Pancreas (tissue), 10 donors: ENCODE measurements at places on chromosomes 5 and 9. TPM values are rescaled to one million over a fixed set of nuclear protein-coding genes. Genes with fewer than 3 reads are reported as not detected.

- H3K27ac ChIP-seq = no peak overlapping the region
- no peaks in the 10 kb centered on the region for H3K27me3 ChIP-seq
- no peaks in the 10 kb centered on the region for H3K36me3 ChIP-seq
- no peaks in the 10 kb centered on the region for H3K4me1 ChIP-seq
- H3K4me3 ChIP-seq = no peak overlapping the region
- DNase-seq = no peak
These were observed 79.7 kb upstream of the OSMR start for GRCh38 chr5:38766151-38766550.

GRCh38 chr5:180810959-180811622 lies 8.5 kb upstream of the MGAT1 start:
- H3K4me3 ChIP-seq = peak overlapping the region; percentile 61
- peaks cover 41% of the 10 kb centered on the region for H3K4me1 ChIP-seq
- H3K27ac ChIP-seq = peak overlapping the region; percentile 97

DNA sequence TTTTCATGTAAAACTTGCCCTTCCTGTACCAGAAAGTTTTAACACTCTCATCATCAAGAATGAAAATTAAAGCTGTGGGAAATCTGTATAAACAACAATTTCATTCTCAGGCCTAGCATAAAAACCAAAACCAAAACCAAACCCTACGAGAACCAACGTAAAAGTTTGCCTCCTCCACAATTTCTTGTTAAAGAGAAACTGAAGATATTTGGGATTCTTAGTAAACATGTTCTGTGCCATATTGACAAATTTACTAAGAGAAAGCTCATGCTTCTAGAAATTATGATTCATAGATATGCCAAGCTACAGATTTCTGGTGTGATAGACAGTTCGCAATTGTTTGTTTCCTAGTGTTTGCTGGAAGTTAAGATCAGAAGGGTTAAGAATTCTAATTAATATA lies 801.0 kb upstream of the NUDT12 start:
- no peak for DNase-seq
- no peak overlapping the region for H3K4me3 ChIP-seq
- no peaks in the 10 kb centered on the region for H3K27me3 ChIP-seq
- no peak overlapping the region for H3K27ac ChIP-seq
- H3K4me1 ChIP-seq = no peaks in the 10 kb centered on the region

DNA sequence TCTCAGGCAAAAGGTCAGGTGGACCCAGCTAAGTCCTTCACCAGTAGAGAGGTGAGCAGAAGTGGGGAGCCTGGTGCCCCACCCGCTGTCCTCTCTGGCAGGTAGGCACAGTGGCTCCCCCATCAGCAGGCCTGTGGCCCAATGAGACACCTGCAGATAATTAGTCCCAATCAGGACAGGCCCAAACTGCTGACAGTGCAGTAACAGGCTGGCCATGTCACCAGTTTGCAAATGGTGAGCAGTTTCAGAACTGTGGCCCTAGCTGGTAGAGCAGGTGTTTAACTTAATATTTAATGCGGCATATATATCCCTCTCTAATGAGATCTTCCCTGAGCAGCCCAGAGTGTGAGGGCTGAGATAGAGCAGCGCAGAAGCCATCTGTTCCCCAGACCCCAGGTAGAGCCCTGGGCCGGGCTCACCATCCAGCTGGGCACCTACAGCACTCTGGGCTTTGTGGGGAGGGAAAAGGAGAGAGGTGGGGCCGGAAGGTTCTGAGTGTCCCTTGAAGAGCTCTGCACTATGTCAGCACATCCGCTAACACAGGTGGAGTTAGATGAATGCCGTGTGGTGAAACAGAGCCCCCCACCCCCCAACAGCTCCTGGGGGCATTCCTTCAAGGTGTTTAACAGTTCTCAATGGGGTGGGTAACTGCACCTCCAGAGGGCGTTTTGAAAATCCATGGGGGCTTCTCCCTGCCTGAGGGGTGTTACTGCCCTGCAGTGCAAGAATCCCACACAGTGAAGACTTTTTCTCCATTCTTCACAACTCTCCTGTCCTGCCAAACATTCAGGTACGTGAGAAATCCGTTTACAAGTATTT lies 120.5 kb downstream of the PAX5 start:
- no peak overlapping the region for H3K27ac ChIP-seq
- DNase-seq = no peak
- no peaks in the 10 kb centered on the region for H3K27me3 ChIP-seq
- no peaks in the 10 kb centered on the region for H3K36me3 ChIP-seq

DNA sequence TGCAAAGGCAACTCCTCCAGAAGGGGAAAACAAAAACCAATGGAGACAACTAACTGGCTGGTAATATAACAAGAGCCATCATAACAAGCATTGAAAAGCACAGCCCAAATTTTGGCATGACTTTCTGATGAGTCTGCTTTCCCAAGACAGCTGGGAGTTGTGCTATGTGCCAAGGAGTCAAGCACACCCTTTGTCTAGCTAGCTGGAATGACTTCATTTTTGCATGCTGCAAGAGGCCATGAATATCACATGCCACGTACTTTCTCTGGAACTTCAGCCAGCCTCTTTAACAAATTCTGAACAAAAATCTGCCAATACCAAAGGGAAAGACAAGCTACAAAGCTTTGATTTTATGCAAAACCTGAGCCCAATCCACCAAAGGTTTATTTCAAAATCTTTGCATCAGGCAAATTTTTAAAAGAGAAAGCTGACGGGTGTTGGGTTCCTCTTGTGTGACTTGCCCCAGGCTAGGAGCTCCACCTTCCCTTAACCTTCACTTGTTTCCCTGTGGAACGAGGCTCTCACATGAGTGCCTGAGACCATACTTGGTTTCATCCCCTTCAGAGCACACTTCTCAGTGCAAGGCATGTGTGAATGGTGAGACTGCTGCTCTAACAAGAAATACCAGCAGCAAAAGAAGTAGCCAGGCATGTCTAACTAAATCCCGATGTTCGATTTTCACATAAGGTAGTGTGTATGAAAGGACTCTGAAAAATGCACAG lies 47.3 kb downstream of the S1PR3 start:
- no peak overlapping the region for H3K27ac ChIP-seq
- no peaks in the 10 kb centered on the region for H3K27me3 ChIP-seq
- no peaks in the 10 kb centered on the region for H3K36me3 ChIP-seq
- no peak for DNase-seq

DNA sequence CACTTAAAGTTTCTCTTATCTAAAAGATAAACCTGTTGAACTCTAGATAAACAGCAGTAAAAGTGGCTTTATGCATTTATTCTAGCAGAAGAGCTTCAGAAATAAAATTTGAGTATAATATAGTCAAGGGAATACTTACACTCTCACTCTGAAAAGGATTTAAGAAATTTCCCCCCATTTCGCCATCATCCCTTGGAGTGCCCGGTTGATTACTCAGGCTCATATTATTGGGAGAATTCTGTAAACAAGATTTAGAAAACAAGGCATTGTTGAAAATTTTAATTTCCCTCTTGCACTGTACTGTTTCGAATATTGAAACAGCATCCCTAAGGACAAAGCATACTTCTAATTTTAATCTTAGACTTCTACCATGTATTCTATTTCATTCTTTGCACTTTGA lies 34.5 kb upstream of the ACOT12 start:
- no peaks in the 10 kb centered on the region for H3K27me3 ChIP-seq
- no peak overlapping the region for H3K4me3 ChIP-seq
- H3K36me3 ChIP-seq = no peaks in the 10 kb centered on the region
- no peak overlapping the region for H3K27ac ChIP-seq
- DNase-seq = no peak

GRCh38 chr5:102421647-102422046 lies 77.2 kb downstream of the SLCO6A1 start:
- peak; percentile 35 for DNase-seq
- no peaks in the 10 kb centered on the region for H3K4me1 ChIP-seq
- no peak overlapping the region for H3K27ac ChIP-seq
- no peak overlapping the region for H3K4me3 ChIP-seq

DNA sequence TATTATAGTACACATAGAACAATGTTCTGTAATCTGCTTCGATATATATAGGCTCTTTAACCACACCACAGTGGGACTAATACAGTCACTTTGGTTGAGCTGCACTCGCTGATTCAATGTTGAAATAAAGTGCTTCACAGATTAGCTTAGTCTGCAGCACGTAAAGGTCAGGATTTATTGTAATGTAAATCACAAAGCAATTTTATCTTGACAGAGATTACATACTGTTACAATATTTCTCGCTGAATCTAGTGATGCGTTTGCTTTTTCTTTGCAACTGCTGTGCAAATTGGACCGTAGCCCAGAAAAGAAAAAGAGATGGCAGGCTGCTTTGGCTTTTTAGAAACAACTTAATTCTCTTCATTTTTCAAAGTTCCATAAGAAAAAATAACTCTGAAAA lies 52.9 kb downstream of the CETN3 start:
- DNase-seq = no peak
- H3K4me3 ChIP-seq = no peak overlapping the region
- H3K4me1 ChIP-seq = no peaks in the 10 kb centered on the region
- no peaks in the 10 kb centered on the region for H3K27me3 ChIP-seq
- H3K27ac ChIP-seq = no peak overlapping the region
- no peaks in the 10 kb centered on the region for H3K36me3 ChIP-seq

Gene SOHLH1
- not detected for total RNA-seq

- no peaks in the 10 kb centered on the region for H3K36me3 ChIP-seq
- peak; percentile 63 for DNase-seq
- no peak overlapping the region for H3K4me3 ChIP-seq
- no peak overlapping the region for H3K27ac ChIP-seq
- no peaks in the 10 kb centered on the region for H3K27me3 ChIP-seq
These were observed 97.7 kb upstream of the LRRTM2 start for GRCh38 chr5:138972836-138973235.

Gene SPATA31C1
- total RNA-seq = not detected
